B cell (primary cell): ENCODE measurements at places on chromosomes 3 and 15.

- H3K36me3 ChIP-seq = no peaks in the 10 kb centered on the region
- H3K4me1 ChIP-seq = no peaks in the 10 kb centered on the region
These were observed at the start of gene TOPAZ1 for GRCh38 chr3:44241706-44242105. TSS of gene TOPAZ1 (plus strand) at chr3:44241886. CDS start at chr3:44242054, 168 bp downstream.

DNA sequence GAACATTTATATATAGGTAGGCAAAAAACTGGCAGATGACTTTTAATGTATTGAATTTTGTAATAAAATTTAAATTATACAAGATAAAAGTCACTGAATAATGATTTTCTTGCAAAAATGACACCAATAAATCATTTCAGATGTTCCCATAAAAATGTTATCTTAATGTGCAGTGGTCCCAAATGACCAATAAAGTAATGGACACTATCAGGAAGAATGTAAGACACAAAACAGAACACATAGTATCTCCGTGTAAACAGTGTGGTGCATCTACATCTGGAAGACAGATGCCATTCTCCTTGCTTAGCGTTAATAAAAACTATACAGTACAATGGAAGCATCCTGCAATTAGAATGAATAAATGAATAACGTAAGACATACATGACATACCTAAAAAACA lies 41.5 kb downstream of the FGF7 start:
- H3K36me3 ChIP-seq = no peaks in the 10 kb centered on the region
- H3K4me1 ChIP-seq = no peaks in the 10 kb centered on the region
- H3K27ac ChIP-seq = no peak overlapping the region
- no peak for DNase-seq
- no peak overlapping the region for H3K4me3 ChIP-seq

DNA sequence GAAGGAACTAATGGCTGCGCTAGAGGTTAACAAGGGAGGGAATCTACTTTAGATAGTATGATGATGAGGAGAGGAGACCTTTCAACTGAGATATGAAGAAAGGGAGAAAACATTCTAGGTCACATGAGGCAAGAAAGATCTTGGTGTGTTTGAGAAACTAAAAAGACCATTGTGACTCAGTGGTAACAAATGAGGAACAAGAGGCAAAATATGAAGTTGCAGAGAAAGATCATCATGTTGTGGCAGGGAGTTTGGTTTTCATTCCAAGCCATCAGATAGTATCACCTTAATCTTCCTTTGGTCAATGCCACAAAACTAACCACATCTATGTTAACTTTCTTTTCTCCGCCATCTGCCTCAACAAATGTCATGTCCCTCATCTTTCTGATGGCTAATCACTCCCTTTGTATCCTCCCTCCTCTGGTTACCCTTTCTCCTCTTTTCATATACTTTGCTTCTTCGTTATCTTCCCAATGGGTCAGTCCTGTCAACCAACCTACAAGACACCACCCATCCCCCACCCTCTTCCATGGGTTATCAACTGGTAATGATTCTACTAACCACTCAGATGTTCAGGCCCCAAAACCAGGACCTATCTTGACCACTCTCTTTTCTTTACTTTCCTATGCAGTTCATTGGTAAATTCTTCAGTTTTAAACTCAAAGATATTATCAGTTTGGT lies 2.4 kb upstream of the PDCD6IP start:
- no peak for DNase-seq
- H3K27me3 ChIP-seq = no peaks in the 10 kb centered on the region
- H3K36me3 ChIP-seq = no peaks in the 10 kb centered on the region
- no peak overlapping the region for H3K27ac ChIP-seq
- peaks cover 22% of the 10 kb centered on the region for H3K4me1 ChIP-seq

- H3K4me1 ChIP-seq = no peaks in the 10 kb centered on the region
- H3K27ac ChIP-seq = no peak overlapping the region
- H3K27me3 ChIP-seq = no peaks in the 10 kb centered on the region
- no peak overlapping the region for H3K4me3 ChIP-seq
These were observed 29.7 kb upstream of the NR2F2 start for GRCh38 chr15:96300836-96301235.

DNA sequence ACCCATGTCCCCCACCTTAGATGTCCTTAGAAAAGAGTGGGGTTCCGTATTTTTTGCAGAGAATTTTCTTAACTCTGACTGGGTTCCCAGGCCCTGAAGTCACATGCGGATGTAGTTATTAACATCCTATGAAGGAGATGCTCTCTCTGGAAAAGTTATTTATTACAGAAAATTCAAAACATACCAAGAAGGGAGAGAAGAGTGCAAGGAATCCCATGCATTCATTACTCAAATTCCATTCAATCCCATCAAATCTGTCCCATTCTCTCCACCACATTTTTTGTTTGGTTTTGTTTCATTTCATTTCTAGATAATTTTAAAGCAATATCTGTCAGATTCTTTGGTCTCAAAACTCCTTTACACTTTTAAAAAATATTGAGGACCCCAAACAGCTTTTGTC lies 34.3 kb upstream of the ANKRD34C start:
- no peaks in the 10 kb centered on the region for H3K36me3 ChIP-seq
- H3K27ac ChIP-seq = no peak overlapping the region

GRCh38 chr3:170038434-170039110 lies 777 bp downstream of the GPR160 start:
- H3K27ac ChIP-seq = peak overlapping the region; percentile 28
- H3K4me3 ChIP-seq = peak overlapping the region; percentile 91
- no peaks in the 10 kb centered on the region for H3K27me3 ChIP-seq
- peak; percentile 77 for DNase-seq

DNA sequence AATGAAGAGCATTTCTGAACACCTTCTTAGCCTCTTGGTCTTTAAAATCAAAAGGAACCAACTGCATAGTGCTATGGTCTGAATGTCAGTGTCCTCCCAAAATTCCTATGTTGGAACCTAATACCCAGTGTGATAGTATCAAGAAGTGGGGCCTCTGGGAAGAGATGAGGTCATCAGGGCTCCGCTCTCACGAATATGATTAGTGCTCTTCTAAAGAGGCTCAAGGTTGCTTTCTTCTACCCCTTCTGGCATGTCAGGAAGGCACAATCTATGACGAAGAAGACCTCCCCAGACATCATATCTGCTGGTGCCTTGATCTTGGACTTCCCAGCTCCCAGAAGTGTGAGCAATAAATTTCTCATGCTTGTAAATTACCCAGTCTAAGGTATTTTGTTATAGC lies 209.5 kb downstream of the MAGI1 start:
- H3K27me3 ChIP-seq = no peaks in the 10 kb centered on the region
- no peak overlapping the region for H3K4me3 ChIP-seq
- H3K27ac ChIP-seq = no peak overlapping the region
- no peaks in the 10 kb centered on the region for H3K36me3 ChIP-seq

GRCh38 chr15:52183562-52184173 lies 7.5 kb downstream of the GNB5 start:
- no peak overlapping the region for H3K4me3 ChIP-seq
- no peak overlapping the region for H3K27ac ChIP-seq
- H3K4me1 ChIP-seq = peaks cover 20% of the 10 kb centered on the region
- peak; percentile 58 for DNase-seq
- H3K36me3 ChIP-seq = no peaks in the 10 kb centered on the region

- peak overlapping the region; percentile 57 for H3K4me3 ChIP-seq
- DNase-seq = peak; percentile 18
- peaks cover 5% of the 10 kb centered on the region for H3K4me1 ChIP-seq
- no peak overlapping the region for H3K27ac ChIP-seq
- H3K27me3 ChIP-seq = no peaks in the 10 kb centered on the region
These were observed 1.3 kb downstream of the GOLGA8A start for GRCh38 chr15:34436126-34436955.

DNA sequence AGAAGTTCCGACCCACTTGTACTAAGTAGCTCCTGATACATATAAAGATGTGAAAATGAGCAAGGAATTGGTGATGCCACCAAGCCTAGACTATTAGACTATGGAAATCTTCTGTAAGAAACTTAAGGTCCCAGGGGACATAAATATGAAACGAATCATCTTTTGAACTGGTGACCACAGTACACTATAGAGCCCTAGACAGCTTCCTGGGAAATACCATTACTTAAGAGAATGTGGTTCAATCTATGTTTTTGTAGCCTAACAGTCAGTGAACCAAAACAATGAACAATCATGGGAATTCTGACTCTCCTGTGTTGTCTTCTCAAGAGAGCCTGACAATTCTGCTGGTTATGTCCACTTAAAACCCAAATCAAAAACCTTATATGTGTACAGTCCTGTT lies 191.6 kb downstream of the GREM1 start:
- H3K27me3 ChIP-seq = no peaks in the 10 kb centered on the region
- H3K4me1 ChIP-seq = peaks cover 49% of the 10 kb centered on the region
- no peak overlapping the region for H3K4me3 ChIP-seq
- no peak for DNase-seq
- H3K36me3 ChIP-seq = no peaks in the 10 kb centered on the region

DNA sequence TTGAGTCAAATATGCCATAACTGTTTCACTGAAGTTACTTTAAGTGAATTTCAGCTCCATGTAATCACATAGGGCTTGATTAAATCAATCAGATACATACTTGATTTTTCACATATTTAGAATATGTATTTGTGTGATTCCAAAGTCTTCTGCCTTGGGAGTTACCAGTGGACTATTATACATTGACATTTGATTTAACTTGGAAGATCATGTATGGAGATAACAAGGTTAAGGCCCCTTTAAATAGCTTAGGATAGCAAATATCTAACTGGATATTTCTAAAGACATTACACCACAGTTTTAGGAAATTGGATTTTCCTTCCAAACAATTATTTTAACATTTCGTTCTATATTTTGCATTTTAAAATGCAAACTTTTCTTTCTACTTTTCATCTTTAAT lies 405.0 kb downstream of the RAP2B start:
- no peaks in the 10 kb centered on the region for H3K4me1 ChIP-seq
- DNase-seq = no peak
- no peaks in the 10 kb centered on the region for H3K27me3 ChIP-seq
- no peak overlapping the region for H3K27ac ChIP-seq

- H3K27ac ChIP-seq = peak overlapping the region; percentile 76
- H3K36me3 ChIP-seq = peaks cover 15% of the 10 kb centered on the region
- DNase-seq = peak; percentile 58
- H3K4me3 ChIP-seq = peak overlapping the region; percentile 47
- H3K27me3 ChIP-seq = peaks cover 5% of the 10 kb centered on the region
These were observed 1.1 kb downstream of the TFG start for GRCh38 chr3:100710261-100710968.

- H3K27me3 ChIP-seq = no peaks in the 10 kb centered on the region
- no peak overlapping the region for H3K4me3 ChIP-seq
- H3K4me1 ChIP-seq = peaks cover 11% of the 10 kb centered on the region
- no peak for DNase-seq
- peak overlapping the region; percentile 9 for H3K27ac ChIP-seq
These were observed 9.3 kb downstream of the EIF2B5 start for GRCh38 chr3:184144505-184144904.

DNA sequence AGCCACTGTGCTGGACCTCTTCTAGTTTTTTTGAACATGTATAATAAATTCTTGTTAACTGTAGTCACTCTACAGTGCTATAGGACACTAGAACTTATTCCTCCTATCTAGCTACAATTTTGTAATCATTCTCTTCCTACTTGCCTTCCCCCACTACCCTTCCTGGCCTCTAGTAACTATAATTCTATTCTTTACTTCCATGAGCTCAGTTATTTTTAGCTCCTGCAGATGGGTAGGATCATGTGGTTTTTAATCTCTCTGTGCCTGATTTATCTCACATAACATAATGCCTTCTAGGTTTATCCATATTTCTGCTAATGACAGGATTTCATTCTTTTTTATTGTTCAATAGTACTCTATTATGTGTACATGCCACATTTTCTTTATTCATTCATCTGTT lies 113.2 kb upstream of the FGF7 start:
- no peaks in the 10 kb centered on the region for H3K4me1 ChIP-seq
- H3K36me3 ChIP-seq = peaks cover 4% of the 10 kb centered on the region
- DNase-seq = no peak
- no peak overlapping the region for H3K27ac ChIP-seq
- no peaks in the 10 kb centered on the region for H3K27me3 ChIP-seq

DNA sequence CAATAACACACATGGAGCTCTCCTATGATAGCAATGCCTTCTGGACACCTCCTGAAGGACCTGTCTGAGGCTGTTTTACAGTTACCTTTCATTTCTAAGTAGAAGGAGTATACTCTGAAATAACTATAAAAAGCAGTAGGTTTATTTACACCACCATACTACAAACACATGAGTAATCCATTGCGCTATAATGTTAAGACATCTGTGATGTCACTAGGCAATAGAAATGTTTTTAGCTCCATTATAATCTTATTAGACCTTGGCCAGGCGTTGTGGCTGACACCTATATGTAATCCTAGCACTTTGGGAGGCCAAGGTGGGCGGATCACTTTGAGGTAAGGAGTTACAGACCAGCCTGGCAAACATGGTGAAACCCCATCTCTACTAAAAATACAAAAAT lies 24.7 kb downstream of the PXK start:
- no peak for DNase-seq
- peak overlapping the region; percentile 97 for H3K27ac ChIP-seq
- peaks cover 74% of the 10 kb centered on the region for H3K4me1 ChIP-seq
- H3K27me3 ChIP-seq = no peaks in the 10 kb centered on the region
- H3K36me3 ChIP-seq = no peaks in the 10 kb centered on the region

- no peak for DNase-seq
- H3K27me3 ChIP-seq = no peaks in the 10 kb centered on the region
- H3K4me1 ChIP-seq = peaks cover 6% of the 10 kb centered on the region
- peak overlapping the region; percentile 84 for H3K4me3 ChIP-seq
These were observed 995 bp downstream of the CHST14 start for GRCh38 chr15:40471808-40472150.

DNA sequence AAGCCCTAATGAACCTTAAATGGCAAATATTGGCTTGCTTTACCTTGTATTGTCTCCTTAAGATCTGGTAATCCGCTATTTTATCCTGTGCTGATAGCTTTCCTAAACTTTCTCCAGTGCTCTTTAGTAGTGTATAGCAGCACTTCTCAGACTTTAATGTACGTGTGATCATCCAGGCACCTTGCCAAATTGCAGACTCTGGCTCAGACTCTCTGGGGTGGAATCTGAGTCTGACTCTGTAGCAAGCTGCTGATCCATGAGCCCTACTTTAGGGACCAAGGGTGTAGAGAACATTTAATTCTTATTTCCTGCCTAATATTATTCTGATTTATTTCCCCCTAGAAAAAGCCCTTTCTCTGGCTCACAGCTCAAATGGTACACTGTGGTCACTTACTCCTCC lies 518.8 kb upstream of the ZNF385D start:
- H3K4me3 ChIP-seq = no peak overlapping the region
- no peaks in the 10 kb centered on the region for H3K27me3 ChIP-seq
- DNase-seq = no peak

GRCh38 chr3:52190294-52191074 lies 7.5 kb upstream of the ALAS1 start:
- DNase-seq = no peak
- no peak overlapping the region for H3K4me3 ChIP-seq
- H3K27ac ChIP-seq = no peak overlapping the region
- peaks cover 6% of the 10 kb centered on the region for H3K4me1 ChIP-seq
